T-cell (primary cell): ENCODE measurements at places on chromosomes 5 and 9.

GRCh38 chr5:172571413-172571812 is 69.7 kb upstream of the NEURL1B start:
- DNase-seq = no peak

GRCh38 chr9:105126226-105126625 is 118.2 kb upstream of the SLC44A1 start:
- DNase-seq = no peak

DNA sequence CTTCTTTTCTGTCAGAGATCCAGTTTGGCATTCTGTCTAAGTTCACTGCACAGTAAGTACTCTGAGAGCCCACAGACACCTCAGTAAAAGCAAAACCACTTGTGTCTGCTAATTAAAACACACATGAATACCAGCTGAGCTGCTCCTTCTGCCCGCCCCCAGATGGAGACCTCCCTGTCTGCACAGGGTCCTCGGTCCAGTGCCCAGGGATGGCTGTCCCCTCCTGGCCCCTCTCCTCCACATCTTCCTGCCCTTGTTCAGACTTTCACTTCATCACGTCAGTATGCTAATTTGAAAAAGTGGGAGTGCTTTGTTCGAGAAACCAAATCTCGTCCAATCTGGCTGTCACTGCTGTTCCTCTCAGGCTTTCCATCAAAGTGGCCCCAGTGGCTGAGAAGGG is 43.5 kb downstream of the LIX1 start:
- no peak for DNase-seq

DNA sequence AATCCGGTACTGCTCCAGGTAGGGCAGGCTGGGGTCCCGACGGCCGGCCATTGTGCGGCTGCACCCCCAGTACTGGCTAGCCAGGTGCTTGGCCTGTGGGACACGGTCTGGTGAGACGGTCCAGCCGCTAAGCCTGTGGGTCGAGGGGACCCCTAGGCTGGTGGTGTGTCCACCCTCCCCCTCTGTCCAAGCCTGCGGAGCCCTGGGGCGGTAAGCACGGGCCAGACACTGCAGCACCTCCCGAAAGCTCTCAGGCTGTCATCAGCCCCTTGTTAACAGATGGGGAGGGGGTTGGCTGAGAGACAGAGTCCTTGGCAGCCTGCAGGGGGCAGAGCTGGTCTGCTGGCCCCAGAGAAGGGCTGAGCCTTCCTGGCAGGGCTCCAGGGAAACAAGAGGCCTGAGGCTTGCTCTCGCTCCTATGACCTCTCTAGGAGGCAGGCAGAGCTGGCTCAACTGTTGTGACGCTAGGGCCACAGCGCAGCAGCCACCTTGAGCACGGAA is 11.8 kb upstream of the MRNIP start:
- DNase-seq = no peak

GRCh38 chr5:71563161-71563560 is 24.0 kb upstream of the MCCC2 start:
- no peak for DNase-seq

- no peak for DNase-seq
Observed at GRCh38 chr9:114117996-114118830, 19.1 kb upstream of the KIF12 start.

- DNase-seq = no peak
Observed at GRCh38 chr5:156434471-156434870, 107.5 kb downstream of the SGCD start.

DNA sequence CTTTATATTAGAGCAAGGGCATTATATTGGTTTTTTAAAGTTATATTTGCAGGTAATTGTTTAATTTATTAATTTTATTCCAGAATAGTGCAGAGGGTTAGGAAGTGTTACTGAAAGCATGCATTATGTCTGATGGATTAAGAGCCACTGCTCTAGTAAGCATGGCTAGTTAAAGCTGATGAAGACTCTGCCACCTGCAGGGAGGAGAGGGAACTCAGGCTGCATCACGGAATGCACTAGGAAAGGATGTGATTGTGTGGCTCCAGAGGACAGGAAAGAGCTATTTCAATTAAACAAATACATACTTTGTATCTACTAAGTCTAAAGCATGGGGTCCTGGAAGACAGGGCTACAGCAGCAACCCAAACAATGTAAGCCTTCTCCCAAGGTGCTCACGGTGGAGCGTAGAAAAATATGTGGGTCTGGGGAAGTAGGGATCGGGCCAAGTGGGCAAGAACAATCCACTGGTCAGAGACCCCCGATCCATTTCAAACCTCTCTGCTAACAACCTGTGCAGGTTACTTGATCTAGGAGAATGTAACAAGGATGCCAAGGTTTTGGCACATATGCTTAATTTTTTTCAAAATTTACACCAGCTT is 15.3 kb upstream of the GRXCR2 start:
- no peak for DNase-seq

DNA sequence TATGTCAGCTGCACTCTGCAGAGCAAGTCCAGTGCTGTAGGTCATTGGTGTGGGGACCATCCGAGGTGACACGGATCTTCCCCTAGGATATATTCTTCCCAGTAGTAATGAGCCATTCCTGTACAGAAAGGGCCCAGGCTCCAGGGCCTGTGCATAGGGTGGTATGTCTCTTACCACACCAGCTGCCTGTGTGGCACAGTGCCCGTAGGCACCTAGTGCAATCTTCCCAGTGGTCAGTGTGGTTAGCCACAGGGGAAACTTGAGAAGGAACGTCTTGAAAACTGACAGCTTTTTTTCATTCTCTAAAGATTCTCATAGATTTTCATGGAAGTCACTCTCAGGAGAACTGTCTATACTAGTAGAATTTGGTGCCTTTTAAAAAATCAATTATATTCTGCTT is 39.8 kb downstream of the CYSTM1 start:
- no peak for DNase-seq

DNA sequence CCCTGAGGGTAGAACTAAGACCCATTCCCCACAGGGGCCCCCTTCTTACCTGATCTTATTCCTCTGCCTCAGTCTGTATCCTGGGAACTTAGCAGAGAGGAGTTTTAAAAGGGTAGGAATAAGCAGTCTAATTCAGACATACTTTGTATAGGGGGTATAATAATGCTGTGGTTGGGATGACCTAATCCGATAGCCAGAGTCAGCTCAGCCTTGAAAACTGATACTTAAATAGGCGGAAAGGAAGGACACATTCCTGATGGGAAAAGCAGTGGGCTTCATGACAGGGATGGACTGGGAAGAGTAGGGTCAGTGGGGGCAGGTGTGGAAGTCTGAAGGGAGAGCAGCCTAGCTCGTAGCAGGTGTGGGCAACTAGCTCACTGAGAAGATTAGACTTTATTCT is 52.2 kb upstream of the TESK1 start:
- DNase-seq = no peak

- no peak for DNase-seq
Observed at GRCh38 chr9:34862043-34862442, 96.0 kb upstream of the PHF24 start.

- DNase-seq = no peak
Observed at GRCh38 chr5:157575381-157576020, at the start of gene ADAM19. TSS of gene ADAM19 (minus strand) at chr5:157575775. CDS start at chr5:157575696, 79 bp downstream.

DNA sequence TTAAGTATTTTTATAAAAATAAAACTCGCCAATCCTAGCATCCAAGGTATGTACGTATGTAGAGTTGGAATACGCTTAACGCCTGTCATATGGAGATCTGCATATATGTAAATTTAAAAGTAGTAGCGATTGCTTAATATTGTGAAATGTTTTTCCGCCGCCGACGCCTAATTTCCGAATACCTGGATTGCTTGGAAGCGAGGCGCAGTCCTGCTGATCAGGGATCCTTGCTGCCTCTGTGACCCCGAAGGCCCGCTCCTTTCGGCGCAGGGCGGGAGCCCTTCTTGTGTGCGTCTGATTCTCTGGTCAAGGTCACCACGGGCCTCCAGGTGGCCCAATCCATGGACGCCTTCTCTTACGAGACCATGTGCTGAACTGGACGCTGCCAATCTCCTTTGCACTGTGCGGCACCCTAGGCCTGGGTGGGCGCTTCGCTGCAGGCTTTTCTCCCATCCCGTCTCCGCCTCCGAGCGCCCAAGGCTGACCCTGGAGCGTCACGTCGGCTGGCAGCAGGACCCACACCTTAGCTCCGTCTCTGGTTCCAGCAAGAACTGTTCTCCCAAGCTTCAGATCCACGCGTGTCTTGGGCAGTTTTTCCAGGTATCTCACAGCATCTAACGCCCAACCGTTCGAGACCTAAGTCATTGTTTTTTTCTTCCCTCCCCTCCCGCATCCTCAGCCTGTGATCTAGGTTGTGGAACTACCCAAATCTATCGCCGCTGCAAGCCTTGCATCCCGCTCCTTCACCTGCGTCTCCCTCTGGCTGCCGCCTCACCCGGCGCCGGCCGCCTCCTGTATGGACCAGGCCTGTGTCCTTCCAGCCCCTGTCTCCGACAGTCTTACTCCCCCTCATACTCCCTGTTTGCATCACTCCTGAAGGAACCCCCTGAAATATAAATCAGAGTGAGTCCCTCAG is 3.6 kb upstream of the TRIM41 start:
- DNase-seq = no peak

GRCh38 chr9:131277910-131278701 is 1.8 kb upstream of the FAM78A start:
- DNase-seq = peak; percentile 49

DNA sequence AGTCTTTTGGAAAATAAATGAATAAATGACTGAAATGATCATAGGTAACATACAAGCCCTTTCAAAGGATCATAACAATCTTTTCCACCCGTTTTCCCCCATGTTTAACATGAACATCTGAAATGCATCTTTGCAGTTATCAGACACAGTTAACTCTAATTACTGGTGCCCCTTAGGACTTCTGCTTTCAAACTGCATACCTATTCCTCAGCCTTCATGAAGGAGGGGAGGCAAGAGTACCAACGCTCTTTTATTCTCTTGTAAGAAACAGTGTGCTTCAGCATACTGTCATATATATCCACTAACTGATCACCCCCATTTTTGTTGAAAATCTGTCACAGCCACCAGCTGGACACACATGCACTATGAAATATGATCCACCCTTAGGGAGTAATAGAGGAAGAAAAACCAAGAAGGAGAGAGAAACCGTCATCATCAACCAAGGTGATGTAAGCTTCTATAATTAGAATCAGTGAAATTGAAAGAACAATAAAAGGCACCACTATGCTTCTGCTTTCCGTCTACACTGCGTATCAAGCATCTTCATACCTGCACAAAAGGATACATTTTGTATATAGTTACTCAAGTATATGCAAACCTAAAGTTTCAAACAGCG is 98.7 kb downstream of the RAPGEF6 start:
- DNase-seq = no peak

- no peak for DNase-seq
Observed at GRCh38 chr9:131800843-131801242, 61.0 kb upstream of the RAPGEF1 start.

DNA sequence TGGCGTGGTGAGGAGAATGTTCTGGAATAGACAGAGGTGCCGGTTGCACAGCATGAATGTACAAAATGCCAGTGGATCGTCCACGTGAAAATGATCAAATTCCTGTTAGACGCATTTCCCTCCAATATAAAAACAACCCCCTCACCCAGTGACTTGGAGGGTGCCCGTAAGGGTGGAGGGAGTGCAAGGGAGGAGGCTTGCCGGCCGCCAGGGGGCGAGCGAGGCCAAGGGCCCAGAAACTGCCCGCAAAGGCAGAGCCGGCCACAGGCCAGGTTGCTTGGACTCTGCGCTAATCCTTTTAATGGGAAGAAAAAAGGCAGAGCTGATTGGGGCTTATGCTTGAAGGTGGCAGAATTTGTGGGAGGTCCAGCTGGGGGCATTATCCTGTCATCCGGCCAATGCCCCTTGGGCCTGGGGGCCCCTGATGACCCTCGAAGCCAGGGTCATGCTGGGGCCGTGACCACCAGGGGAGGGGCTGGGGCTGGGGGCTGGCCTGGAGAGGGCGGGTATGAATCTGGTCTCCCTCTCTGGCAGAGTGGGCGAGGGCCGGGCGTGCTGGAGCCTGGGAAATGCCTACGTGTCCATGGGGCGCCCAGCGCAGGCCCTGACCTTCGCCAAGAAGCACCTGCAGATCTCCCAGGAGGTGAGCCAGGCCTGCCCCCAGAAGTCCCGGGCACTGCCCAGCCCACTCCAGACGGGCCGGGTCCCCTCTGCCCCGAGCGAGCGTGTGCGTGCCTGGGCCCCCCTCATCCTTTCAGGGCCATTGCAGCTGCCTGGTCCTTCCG is 12.0 kb downstream of the GPSM1 start:
- no peak for DNase-seq

GRCh38 chr5:132017738-132018625 is 6.5 kb upstream of the ACSL6 start:
- DNase-seq = no peak
